ENCODE measurements at places on chromosomes 13 and 19. TPM values are rescaled to one million over a fixed set of nuclear protein-coding genes. Genes with fewer than 3 reads are reported as not detected.

Gene BEST2
- not detected for total RNA-seq

Gene TSC22D1
- 122 TPM for total RNA-seq

Gene CLEC17A
- total RNA-seq = not detected

Gene LILRA1
- total RNA-seq = 1.4 TPM

Gene AMER2
- total RNA-seq = not detected

DNA sequence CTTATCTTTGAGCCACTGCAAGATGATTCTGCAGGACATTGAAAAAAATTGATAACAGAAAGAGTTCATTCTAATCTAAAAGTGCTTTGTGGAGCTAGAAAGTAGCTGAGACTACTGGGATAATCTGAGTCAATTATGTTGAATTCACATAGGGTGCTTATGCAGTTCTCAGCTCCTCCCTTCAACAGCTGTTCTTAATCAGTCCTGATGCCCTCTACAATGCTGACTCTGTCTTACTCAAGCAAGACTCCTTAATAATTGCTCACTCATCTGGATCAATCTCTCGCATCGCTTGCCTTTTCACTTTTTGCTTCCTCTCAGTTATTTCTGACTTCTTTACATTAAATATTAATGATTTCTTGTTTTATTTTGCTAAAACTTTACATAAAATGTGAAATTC is 182.1 kb downstream of the PCDH17 start:
- no peak overlapping the region for H3K27ac ChIP-seq
- DNase-seq = no peak
- H3K4me3 ChIP-seq = no peak overlapping the region
- H3K36me3 ChIP-seq = no peaks in the 10 kb centered on the region

GRCh38 chr13:75847588-75847987 is 211.5 kb downstream of the LMO7 start:
- no peaks in the 10 kb centered on the region for H3K4me1 ChIP-seq
- DNase-seq = no peak
- H3K27ac ChIP-seq = no peak overlapping the region
- peaks cover 9% of the 10 kb centered on the region for H3K36me3 ChIP-seq
